Tibial nerve (tissue), 4 donors: ENCODE measurements at places on chromosomes 12 and 14. TPM values are rescaled to one million over a fixed set of nuclear protein-coding genes. Genes with fewer than 3 reads are reported as not detected.

GRCh38 chr14:29459969-29460560, 467.6 kb downstream of the PRKD1 start:
- H3K4me3 ChIP-seq, result no peak overlapping the region
- no peak for DNase-seq

DNA sequence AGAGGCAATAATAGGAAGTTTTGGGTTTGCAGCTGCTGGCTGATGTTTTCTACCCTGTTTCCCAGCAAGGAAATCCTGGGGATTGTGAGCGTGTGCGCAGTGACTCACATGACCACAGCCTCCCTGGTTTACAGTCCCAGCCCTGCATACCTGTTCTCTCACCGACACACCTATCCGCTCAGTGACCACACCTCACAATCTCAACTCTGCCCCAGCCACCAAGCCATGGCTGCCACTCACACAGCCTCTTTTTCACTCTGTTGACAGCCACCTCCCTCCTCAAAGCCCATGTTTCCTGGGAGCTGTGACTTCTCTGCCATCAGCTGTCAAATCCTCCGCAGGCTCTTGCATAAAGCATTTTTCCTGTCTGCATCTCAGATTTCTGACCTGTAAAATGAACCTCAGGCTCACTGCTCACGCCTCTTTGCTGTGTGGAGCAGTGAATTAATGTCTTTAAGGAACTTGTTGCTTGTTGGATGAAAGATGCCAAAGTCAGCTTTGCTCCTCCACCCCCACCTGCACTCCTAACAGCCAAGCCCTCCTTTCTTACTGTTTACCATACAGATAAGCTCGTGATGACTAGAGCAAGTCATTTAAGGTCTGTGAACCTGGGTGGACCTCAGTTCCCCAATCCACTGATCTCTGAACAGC, 43.5 kb downstream of the B4GALNT3 start:
- no peaks in the 10 kb centered on the region for H3K36me3 ChIP-seq
- DNase-seq, result no peak
- H3K27ac ChIP-seq, result peak overlapping the region; percentile 53

DNA sequence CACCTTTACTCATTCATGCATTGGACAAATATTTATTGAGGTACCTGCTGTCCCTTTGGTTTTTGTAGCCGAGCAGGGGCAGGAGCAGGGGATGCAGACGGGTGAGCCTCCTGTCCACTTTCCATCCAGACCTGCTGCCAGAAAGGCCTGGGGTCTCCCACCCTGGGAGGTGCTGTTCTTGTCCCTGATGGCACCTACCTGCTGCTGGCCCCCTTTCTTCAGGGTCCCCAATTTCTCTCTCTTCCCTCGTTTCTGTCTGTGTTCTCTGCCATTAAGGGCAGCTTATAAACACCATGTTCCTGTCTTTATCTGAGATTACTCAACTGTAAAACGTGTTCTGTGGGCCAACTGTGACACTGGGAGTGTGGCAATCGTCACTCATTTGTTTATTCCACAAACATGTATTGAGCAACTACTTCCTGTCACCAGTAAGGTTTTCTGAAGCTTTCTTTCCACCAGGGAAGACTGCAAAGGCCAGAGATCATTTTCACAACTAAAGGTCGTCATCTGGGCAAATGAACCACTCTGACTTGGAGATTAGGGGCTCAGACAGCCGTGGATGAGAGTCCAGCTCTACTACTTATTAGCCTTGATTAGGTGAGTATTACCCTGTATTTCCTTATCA, at the start of gene HAL:
Gene HAL, minus strand, starts transcription at position 311 of the 625 bp plus-strand sequence. CDS start 434 bp downstream, outside the sequence.
- H3K4me1 ChIP-seq, result no peaks in the 10 kb centered on the region
- no peak for DNase-seq
- H3K4me3 ChIP-seq, result no peak within 1 kb of the TSS
- H3K36me3 ChIP-seq, result peaks cover 14% of the 10 kb centered on the region
- H3K27ac ChIP-seq, result no peak within 1 kb of the TSS
- no peaks in the 10 kb centered on the region for H3K27me3 ChIP-seq

GRCh38 chr12:78388461-78388860, 476.1 kb upstream of the SYT1 start:
- no peak for DNase-seq
- H3K27me3 ChIP-seq, result no peaks in the 10 kb centered on the region
- H3K36me3 ChIP-seq, result no peaks in the 10 kb centered on the region
- no peak overlapping the region for H3K4me3 ChIP-seq

DNA sequence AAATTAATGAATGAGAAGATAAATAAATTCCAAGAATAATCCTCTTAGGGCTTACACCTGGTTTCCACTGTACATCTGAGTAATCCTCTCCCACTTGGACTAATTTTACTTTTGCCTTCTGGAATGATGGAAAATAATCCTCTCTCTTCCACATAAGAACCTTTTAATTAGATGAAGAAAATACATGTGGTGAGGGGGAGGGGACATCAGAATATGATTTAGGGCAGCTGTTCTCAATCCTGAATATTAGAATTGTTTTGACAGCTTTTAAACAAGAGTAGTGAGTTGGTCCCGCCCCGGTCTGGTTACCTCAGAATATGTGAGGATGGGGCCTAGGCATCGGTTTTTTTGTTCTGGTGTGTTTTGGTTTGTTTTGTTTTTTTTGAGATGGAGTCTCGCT, 51.5 kb downstream of the HECTD4 start:
- no peaks in the 10 kb centered on the region for H3K27me3 ChIP-seq
- H3K36me3 ChIP-seq, result no peaks in the 10 kb centered on the region
- H3K4me1 ChIP-seq, result no peaks in the 10 kb centered on the region
- H3K27ac ChIP-seq, result no peak overlapping the region

IFI27L2 gene
- 76.8 TPM for total RNA-seq

RIN3 gene
- total RNA-seq, result 34.2 TPM

DNA sequence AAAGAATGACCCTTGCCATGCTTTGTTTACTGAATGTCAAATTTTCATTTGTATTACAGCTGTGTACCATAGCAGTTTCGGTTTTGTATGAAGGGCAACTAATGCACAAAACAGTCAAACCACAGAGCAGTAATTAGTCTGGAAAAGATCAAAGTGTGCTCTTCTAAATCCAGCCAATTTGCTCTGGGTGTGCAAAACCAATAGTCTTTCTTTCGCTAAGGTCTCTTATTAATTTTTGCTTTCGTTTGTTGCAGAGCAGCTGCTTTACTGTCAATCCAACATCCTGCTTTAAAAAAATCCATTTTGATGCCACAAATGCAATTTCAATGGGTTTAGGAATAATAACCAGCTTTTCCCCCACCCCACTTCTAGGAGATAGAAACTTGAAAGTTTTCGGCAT, 114.2 kb downstream of the BRMS1L start:
- no peaks in the 10 kb centered on the region for H3K27me3 ChIP-seq
- no peak overlapping the region for H3K27ac ChIP-seq
- no peaks in the 10 kb centered on the region for H3K36me3 ChIP-seq
- H3K4me3 ChIP-seq, result peak overlapping the region; percentile 18
- no peaks in the 10 kb centered on the region for H3K4me1 ChIP-seq

ETFBKMT gene
- total RNA-seq, result 7.9 TPM

PRKD1 gene
- total RNA-seq, result 27.4 TPM

- H3K4me3 ChIP-seq, result no peak overlapping the region
- H3K27ac ChIP-seq, result peak overlapping the region; percentile 71
- no peaks in the 10 kb centered on the region for H3K27me3 ChIP-seq
- no peak for DNase-seq
- peaks cover 22% of the 10 kb centered on the region for H3K4me1 ChIP-seq
These were observed 126.5 kb downstream of the NCOR2 start for GRCh38 chr12:124440841-124441381.

SYNDIG1L gene
- not detected for total RNA-seq

DNA sequence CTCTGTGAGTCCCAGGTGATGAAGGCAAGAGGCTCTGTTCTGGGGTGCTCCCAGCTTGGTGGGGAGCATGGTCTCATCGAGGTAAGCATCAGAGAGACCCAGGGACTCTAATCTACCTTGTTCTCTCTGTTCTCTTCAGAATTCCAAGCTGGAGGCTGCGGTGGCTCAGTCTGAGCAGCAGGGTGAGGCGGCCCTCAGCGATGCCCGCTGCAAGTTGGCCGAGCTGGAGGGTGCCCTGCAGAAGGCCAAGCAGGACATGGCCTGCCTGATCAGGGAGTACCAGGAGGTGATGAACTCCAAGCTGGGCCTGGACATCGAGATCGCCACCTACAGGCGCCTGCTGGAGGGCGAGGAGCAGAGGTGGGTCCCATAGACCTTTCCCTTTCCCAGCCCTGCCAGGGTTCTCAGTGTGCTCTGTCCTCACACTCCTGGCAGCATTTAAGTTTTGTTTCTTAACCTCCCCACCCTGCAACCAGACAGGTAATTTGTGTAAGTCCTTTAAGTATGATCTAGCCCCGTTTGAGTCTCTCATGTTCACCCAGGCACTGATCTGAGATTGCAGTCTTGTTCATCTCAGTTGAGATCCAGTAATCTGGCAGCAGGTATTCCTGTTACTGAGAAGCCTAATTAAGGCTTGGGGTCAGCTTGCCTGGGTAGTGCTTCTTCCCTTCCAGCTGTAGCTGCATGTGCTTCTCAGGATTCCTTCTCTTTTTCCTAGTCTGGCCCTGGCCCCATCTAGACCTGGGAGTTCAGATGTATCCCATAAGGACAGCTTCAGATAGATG, 14.8 kb upstream of the KRT81 start:
- H3K4me1 ChIP-seq, result no peaks in the 10 kb centered on the region
- H3K27me3 ChIP-seq, result peaks cover 34% of the 10 kb centered on the region
- DNase-seq, result no peak

SERPINA10 gene
- not detected for total RNA-seq

CD163 gene
- total RNA-seq, result 455 TPM

GRCh38 chr12:4855121-4855924, 54.4 kb upstream of the KCNA1 start:
- DNase-seq, result peak; percentile 88
- H3K4me3 ChIP-seq, result no peak overlapping the region
- H3K36me3 ChIP-seq, result no peaks in the 10 kb centered on the region
- no peaks in the 10 kb centered on the region for H3K27me3 ChIP-seq
- no peak overlapping the region for H3K27ac ChIP-seq
- H3K4me1 ChIP-seq, result peaks cover 18% of the 10 kb centered on the region

- no peaks in the 10 kb centered on the region for H3K4me1 ChIP-seq
- no peak overlapping the region for H3K4me3 ChIP-seq
- H3K36me3 ChIP-seq, result no peaks in the 10 kb centered on the region
- H3K27me3 ChIP-seq, result no peaks in the 10 kb centered on the region
These were observed 89.9 kb downstream of the SLC24A4 start for GRCh38 chr14:92412912-92413311.
